ENCODE measurements at places on chromosomes 1 and 21.

GRCh38 chr1:170205301-170205700, 59.5 kb downstream of the NTMT2 start:
- DNase-seq: no peak

GRCh38 chr21:42565206-42565810, 51.7 kb downstream of the SLC37A1 start:
- no peak for DNase-seq

DNA sequence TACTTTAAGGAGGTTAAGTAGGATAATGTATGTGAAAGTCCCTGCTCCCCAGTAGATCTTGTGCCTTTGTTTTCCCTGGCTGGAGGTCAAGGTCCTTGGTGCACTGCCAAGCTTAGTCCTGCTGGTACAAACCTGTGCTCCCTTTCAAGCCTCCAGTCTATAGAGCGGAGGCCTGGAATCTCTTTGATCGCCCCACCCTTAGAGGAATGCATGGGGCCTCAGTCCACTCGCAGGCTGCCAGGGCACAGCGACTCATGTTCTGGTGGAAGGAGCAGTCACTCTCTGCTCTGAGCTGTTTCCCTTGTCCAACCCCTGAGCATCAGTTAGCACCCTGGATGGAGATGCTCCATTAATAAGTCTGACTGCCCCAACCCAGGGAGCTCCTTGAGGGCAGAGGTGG, 121.8 kb downstream of the HMGB4 start:
- no peak for DNase-seq

- no peak for DNase-seq
Observed at GRCh38 chr1:52850951-52851350, 8.4 kb downstream of the ZYG11A start.

DNA sequence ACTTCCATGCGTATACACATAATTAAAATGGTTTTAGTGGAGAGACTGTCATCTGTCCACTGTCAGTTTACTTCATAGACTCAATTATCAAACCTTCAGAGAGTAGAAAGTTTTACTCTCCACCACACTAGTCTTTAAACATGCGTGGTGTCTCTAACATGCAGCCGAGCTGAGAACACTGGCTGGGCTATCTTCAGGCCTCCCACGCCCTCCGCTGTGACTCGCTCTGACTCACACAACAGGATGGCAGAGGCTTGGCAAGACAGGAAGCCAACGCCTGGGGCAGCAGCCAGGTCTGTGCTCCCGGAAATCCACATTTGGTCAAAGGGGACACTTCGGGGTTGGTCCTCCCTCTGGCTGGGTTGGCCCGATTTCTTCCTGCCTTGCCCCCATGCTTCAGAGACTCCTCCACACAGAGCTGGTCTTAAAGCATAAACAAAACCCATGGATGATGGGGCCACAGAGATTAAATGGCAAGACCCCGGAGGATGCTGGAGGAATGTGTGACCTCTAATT, 22.7 kb upstream of the IFNGR2 start:
- DNase-seq: peak; percentile 91

DNA sequence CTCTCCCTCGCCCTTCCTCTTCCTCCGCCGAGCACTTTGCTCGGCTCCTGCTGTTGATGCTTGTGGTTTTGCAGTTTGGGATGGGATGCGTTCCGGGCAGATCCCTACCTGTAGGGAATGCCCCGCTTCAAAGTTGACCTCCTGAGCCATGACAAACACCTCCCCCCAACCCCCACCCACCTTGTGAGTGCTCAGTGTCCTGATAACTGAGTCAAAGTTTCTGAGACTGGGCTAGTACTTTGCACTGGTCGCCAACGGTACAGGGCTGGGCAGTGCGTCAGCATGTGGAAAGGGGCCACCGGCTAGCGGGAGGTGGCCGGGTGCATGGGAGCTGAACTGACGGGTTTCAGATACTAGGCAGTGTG, 771 bp downstream of the RABGAP1L start:
- DNase-seq: no peak

GRCh38 chr1:114003431-114003830, 24.2 kb downstream of the OLFML3 start:
- DNase-seq: no peak

DNA sequence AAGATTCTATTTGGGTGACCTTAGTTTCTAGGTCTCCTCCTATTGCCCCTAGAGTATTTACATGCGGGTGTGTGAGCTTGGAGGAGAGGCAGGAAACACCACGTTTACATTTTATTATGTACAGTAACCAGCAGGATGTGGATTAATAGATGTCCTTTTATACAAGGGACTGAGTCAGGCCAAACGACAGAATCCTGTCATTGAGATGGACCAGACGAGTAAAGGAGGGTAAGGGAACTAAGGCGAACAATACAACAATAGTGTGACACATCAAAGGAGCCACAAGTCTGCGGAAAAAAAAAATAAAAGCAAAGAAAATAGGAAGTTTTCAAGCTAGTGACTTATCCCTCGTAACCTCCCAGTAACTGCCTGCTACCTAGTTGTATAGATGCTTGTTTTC, 151.1 kb downstream of the GABPA start:
- no peak for DNase-seq

- DNase-seq: no peak
Observed at GRCh38 chr1:110477967-110478640, 27.2 kb downstream of the PROK1 start.

DNA sequence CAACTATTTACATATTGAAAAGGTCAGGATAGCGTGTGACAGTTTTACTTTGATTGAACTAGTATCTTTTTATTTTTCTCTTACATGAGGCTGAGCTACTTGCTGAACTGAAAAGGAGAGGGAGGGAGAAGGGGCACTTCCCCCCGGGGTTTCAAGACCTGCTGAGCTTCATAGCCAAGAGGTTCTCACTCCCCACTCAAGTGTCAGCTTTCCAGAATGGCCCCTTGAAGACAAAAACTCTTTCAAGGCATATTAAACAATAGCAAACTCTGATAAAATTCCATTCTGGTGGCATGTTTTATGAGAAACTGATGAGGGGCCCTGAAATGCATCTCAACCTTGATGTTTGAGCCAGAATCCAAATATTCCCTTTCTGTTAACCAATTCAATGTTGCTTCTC, 143.0 kb downstream of the KAZN start:
- DNase-seq: no peak

- DNase-seq: no peak
Observed at GRCh38 chr1:241518476-241519307, 863 bp downstream of the FH start.

GRCh38 chr1:8846263-8846662, 28.8 kb upstream of the RERE start:
- DNase-seq: no peak

DNA sequence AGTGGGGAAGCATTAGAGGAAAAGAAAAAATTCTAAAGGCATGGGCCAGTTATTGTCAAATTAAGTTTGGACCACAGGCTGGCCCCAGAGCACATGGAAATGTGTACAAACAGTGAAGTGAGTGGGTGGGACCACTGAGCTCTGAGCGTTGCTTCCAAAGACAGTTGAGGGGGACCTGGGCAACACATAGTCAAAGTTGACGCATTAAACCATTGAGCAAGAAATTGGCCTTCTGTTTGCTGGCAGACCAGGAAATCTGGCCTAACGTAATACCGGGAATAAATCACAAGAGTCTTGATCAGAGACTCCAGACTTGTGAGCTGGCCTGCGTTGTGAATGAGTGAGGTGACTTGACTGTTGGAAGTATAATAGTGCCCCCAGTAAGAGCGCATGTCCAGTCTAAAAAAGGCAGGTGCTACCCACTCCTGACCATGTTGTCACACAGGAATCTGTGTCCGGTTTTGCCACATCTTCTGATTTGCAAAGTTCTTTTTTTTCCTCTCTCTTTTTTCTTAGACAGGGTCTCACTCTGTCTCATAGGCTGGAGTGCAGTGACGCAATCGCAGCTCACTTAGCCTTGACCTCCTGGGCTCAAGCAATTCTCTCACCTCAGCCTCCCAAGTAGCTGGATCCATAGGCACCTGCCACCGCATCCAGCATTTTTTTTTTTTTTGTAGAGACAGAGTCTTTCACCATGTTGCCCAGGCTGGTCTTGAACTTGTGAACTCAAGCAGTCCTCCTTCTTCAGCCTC, 10.7 kb downstream of the EPHB2 start:
- DNase-seq: no peak

GRCh38 chr21:38012672-38013071, 96.4 kb upstream of the KCNJ6 start:
- DNase-seq: no peak

DNA sequence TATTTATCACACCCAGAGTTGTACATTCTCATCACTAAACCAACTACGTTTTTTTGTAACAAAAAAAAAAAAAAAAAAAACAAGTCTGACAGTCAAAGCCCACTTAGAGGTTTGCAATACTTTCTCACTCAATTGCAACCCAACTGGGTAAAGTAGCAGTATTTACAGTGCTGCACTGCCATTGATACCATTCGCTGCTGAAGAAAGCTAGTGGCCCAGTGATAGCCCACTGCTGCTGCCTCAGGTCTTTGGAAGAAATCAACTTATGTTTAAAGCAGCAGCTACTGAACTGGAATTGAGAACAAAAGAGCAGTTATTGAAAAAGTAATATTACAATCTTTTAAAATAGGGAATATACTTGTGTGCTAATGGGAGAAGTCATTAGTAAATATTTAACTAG, 2.7 kb downstream of the HNRNPU start:
- no peak for DNase-seq

DNA sequence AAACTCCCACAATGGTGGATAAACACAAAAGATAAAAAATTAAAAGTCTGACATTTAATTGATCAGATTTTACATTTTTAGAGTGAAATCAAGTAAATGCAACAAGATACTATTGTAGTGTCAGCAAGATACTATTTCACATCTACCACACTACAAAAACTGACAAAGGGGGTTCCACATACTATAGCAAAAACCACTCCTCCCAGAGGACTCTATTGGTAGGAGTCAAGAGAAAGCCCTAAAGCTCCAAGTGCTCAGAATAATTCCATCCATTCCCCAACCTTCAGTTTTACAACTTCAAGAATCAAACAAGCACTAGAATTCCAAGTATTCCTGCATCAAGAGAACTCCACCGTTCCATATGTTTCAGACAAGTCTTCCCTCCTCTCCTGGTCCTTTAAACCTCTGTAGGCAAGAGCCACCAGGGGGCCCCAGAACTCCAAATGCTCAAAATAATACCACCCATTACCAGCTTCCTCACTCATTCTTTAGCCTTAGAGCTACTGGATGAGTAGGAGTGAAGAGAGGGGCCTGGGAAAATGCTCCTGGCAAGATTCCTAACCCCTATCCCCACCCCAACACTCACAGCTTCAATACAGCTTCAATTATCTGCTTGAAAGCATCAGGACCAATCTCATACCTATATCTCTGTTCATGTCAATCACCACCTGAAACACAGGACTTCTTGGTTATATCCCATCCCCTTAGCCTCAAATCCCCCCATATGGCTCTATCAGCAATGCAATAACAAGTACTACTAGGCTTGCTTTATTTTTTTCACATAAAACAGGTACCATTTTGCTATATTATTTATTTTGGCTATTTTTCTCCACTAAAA, 9.9 kb downstream of the TOR1AIP2 start:
- DNase-seq: no peak

DNA sequence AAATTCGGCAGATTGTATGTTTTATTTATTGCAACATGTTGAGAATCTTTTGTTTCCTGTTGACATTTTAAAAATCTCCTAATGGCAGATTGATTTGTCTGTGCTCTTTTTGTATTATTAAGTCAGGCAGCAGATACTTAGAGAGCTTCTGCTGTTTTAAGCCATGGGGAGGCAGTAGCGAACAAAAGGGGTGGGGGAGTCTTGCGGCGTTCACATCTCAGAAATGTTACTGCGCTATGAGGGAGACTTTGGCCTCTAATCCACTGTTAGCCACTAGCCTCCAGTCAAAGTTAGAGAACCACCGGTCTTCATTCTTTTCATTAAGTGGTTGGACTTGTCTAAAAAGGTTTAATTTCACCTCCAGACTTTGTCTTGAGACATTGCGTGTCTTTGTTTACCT, 93.6 kb downstream of the DYRK1A start:
- no peak for DNase-seq

- DNase-seq: no peak
Observed at GRCh38 chr1:173448945-173449344, 28.2 kb upstream of the PRDX6 start.

DNA sequence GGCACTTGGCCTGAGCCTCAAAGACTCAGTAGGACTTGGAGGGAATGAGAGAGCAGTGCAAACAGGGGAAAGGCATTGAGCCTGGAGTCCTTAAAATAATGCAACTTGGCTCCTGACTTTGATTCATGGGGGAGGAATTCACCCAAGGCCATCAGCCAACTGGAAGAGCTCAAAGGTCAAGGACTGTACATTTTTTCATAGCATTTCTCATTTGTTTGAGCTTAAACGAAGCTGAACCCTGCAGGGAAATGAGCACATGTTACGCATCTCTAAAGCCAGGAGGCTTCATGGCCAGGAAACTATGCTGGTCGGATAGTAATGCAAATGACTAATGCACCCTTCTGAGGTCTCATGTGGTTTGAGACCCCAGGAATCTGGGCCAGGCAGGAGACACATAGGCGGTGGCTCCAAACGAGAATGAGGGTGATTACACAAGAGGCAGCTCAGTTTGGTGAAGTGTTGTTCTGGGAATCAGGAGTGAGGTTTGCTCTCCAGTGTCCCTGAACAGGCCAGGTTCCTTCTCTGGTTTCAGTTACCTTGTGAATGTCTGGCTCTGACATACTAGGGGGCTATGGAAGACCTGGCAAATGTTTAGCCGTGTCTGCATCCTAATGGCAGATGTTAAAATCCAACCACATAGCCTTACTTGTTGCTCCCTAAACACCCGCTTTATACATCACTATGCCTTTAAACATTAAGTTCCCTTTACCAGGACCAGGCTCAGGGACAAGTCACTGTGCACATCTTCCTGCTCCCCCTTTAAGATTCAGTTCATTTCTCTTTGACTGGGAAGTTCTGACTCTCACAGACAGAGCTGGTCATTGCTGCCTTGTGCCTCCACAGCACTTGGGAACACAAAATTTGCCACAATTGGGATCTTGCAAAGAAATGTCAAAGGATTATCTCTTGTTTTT, 503.9 kb upstream of the USP24 start:
- no peak for DNase-seq

DNA sequence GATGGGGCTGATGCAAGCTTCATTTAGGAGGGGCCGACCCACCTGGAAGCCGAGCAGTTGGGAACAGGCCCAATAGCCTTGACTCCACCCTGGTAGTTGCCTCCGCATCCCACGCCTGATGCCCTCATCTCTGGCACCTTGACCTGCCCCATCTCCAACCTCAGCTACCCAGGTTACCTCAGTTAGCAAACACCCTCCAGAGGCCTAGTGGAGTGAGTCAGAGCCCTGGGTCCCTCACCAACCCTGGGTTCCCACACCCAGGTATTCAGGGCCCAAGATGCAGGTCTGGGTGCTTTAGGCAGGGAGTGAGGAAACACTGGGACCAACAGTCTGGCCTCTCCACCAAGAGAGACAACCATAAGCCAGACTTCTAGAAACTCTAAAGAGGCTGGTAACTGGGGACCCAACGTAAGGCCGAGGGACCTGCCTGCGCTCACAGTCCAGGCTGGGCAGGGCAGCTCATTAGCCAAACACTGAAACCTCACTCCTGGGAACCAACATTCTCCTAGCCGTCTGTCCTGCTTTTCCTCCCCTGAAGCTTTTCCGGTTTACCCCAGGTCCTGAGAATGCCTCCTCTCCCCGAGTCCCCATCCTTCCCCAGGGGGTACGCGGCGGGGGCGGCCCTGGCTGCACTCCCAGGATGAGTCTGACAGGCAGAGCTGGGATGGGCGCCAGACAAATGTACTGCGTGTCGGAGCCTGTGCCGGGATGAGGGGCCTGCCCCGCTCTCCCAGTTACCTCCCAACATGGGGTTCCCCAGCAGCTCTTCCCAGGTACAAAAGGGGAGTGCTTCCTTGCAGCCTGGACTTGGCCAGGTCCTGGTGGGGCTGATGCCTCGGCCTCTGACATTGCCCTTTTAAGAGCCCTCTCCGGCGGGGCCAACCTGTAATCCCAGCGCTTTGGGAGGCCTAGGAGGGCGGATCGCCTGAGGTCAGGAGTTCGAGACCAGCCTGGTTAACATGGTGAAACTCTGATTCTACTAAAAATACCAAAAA, 8.9 kb upstream of the CELSR2 start:
- no peak for DNase-seq

Data from T-helper 1 cell (primary cell).